AG04450 (cell line): ENCODE measurements at places on chromosomes 1 and 21.

- DNase-seq = no peak
Observed at GRCh38 chr1:161772397-161772796, 6.3 kb downstream of the ATF6 start.

GRCh38 chr1:55060133-55060999 is 21.0 kb downstream of the PCSK9 start:
- no peak for DNase-seq

GRCh38 chr1:84583648-84584047 is 9.4 kb upstream of the CTBS start:
- DNase-seq = no peak

- no peak for DNase-seq
Observed at GRCh38 chr1:202844259-202844658, 33.5 kb downstream of the PCAT6 start.

- no peak for DNase-seq
Observed at GRCh38 chr1:112542206-112542973, 33.6 kb downstream of the WNT2B start.

DNA sequence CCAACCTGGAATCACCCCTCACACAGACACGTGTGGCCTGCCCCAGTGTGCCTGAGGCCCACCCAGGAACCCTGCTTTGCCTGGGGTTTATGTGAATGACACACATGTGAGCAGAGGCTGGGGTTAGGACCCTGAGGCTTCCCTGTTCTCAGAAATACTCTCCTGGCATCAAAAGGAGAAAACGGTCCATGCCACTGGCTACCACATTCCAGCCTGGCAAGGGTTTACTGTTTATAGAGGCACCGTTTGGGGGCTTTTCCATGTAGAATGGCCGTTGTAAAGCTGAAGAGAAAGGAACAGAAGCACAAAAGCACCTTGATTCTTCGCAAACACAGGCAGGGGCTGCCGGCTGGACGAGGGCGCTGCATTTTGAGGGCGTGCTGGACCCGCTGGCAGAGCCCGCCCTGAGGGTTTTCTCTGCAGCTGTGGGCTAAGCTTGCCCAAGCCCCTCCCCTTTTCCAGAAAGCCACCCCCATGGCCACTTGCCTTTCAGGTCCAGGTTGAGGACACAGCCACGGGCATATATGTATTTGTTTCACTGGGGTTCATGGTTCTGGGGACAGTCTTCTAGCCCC is 13.0 kb downstream of the TFF3 start:
- DNase-seq = no peak

DNA sequence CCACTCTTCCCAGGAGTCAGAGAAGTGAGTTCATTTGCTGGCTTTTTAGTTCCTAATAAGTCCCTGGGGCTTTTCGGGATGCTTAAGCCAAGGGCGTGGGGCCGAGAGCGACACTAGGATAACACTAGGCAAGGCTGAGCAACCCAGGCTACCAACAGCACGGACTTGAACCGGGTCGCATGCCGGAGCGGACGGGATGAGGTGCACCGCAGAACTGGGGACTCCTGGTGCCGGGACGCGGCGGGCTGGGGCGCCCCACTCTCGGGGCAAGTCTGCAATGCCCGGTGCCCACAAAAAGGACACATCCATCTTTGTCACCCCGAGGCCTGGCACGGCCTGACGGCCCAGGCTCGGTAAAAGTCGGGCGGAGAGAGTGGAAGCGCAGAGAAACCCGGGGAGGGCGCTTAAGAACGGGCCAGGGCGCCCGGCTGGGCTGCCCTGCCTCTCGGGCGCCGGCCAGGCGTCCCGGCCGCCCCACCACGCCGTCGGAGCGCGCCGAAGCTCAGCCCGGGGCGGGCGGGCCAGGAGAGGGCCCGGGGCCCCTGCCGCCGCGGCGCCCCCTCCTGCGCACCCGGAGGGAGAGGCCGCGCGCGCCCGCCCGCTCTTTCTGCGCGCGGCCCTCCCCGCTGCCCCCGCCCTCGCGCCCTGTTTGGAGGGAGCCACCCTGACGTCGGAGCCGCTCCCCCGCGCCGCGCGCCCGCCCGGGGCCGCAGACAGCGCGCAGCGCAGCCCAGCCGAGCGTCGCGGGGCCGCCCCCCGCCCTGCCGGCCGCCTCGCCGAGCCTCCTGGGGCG is at the start of gene NBL1:
TSS of gene NBL1 (plus strand) at position 710 of the 793 bp plus-strand sequence. CDS start 10,720 bp downstream, outside the sequence.
- DNase-seq = no peak

DNA sequence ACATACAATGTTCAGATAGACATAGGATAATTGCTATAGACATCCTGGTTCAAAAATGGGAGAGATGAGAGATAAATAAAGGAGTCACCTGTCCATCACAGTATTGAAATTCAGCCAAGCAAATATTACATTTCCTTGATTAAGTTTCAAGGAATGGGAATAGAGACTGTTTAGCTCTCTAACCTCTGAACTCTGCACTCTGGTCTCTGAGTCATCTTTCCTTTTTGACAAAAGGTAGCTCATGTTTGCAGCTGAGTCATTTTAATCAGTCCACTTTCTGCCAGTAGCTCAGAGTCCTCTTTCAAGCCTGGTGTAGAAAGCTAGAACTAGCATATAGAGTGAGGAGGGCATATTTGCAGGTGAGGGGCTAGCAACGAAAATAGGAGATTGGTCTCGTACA is 51.4 kb upstream of the GJA8 start:
- no peak for DNase-seq
